GM12891 (cell line): ENCODE measurements at places on chromosomes 13 and 19.

DNA sequence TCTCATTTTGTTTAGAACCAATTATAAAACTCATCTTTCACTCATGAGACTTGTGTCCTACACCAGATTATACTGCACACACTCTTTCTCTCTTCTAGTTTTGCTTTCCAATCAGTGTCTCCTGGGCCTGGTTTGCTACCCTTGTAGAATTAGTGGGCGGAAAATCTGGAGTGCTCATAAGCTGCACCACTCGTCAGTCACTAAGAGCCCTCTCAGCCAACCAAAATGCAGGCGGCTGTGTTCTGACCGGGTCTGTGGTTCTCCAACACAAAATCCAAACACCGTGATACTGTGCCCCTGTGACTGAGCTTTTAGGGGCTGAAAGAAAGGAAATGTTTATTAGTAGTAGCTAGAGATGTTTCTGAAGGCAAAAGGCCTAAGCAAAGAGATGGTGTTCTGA lies 83.7 kb upstream of the OBI1 start:
- DNase-seq: no peak

DNA sequence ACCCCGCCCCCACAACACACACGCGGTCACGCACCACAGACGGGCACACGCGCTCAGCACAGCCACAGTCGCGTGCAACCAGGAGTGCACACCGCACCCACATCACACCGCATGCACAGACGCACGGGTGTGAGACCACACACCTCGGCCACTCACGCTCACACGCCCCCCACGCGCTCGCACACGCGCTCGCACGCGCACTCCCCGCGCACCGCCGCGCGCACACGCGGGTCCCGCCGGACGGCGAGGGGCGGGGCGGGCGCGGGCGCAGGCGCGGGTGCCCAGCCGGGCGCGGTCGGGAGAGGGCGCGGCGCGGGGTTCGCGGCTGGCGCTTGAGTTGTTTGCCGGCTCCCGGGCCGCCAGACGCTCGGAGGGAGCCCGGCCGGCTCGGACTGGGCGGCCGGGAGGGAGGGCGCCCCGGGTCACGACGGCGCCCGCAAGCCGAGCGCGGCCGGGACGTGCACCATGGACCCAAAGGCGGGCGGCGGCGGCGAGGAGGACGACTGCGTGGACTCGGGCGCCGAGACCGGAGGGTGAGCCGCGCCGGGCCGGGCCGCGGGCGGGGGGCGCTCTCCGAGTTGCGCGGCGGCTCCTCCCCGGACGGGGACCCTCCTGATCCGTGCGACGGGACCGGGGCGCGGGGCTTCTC lies at the start of gene FAM124A:
FAM124A (plus strand) TSS at position 362 of the 649 bp plus-strand sequence; CDS start at position 466, 104 bp downstream.
- peak; percentile 59 for DNase-seq

DNA sequence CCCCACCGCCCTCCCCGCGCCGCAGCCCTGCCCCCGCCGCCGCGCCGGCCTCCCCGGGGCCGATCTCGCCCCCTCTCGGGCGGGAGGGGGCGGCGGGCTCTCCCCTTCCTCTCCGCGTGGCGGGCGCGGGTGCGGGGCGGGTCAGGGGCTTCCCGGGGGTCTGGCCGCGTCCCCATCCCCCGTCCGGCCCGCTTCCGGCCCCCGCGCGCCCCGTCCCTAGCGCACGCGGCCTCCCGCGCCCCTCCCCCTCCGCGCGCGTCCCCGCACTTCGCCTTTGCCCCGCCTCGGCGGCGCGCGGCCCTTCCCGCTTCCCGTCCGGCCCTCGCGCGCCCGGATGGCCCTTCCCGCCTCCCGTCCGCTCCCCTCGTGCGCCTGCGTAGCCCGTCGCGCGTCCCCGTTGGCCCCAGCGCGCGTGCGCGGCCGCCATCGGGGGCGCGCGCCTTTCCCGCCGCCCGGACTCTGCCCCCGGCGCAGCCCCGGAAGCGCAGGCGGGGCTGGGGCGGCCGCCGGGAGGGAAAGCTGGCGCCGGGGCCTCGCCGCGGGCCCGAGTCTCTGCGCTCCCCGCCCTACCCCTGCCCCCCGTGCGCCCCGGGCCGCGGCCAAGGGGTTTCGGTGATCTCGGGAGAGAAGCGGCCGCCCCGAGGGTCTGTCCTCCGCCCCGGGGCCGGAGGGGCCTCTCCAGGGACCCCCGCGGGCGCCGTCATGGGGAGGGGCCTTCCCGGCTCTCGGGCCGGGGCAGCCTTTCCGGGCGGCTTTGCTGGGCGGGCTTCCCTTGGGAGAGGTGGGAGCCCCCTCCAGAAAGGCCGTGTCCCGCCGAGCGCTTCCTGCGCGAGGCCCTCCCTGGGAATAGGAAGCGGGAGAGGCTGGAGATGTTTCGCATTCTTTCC lies 519 bp downstream of the PTBP1 start:
- peak; percentile 100 for DNase-seq

DNA sequence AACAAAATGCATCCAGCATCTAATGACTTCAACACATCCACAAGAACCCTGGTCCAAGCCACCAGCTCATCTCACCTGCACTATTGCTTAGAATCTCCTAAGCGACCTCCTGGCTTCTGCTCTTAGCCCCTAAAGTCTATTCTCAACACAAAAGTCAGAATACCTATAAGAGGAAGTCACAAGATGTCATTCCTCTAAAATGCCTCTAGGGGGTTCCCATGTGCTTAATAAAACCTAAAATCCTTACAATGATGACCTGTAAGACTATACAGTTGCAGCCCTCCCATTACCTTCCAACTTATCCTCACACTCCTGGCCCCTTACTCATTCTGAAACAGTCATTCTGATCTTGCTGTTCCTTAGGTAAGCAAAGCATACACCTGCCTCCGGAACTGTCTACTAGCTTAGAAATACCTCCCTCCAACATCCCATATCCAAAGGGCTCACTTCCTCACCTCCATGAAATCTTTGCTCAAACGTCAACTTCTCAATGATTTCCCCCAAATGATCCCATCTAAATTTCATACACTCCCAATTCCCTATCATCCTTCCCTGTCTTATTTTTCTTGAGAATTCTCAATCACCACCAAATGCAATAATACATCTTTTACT lies 10.0 kb downstream of the ATP7B start:
- DNase-seq: peak; percentile 35

- no peak for DNase-seq
Measured at GRCh38 chr13:80160110-80160509, 180.8 kb downstream of the SPRY2 start.

- DNase-seq: no peak
Measured at GRCh38 chr13:100825557-100825956, 151.0 kb upstream of the TMTC4 start.

GRCh38 chr19:41553804-41554203 lies 22.2 kb upstream of the CEACAM21 start:
- no peak for DNase-seq

GRCh38 chr13:41492432-41493260 lies 35.3 kb downstream of the RGCC start:
- no peak for DNase-seq

GRCh38 chr13:81957121-81957520 lies 1616.2 kb upstream of the SPRY2 start:
- no peak for DNase-seq

GRCh38 chr19:7515645-7516151 lies at the start of gene ZNF358:
TSS of gene ZNF358 (plus strand) at chr19:7516103. CDS start at chr19:7519243, 3,140 bp downstream.
- DNase-seq: peak; percentile 92

DNA sequence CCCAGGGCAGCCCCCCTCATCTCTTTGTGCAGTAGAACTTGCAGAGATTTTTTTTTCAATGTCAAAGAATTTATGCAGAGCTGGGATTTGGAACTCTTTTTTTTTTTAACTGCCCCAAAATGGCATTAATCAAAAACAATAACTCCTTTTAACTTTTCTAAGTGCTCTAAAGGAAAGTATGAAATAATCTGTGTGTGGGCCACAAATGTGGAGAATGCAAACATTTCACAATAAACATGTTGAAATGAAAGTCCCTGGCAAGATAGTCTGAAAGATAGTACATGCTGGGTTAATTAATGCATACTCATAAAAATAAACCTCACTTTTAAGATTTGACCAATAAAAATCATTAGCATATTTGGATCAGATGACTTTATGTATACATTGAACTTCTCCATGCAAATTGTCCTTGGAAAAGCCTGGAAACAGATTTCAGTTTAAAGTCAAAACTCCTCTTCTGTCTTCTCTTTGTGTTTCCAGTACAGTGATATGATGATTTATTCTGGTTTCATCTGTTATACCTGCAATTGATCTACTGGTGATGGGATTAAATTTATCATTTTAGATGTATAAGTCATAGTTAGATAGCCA lies 30.5 kb upstream of the ZNF536 start:
- no peak for DNase-seq

DNA sequence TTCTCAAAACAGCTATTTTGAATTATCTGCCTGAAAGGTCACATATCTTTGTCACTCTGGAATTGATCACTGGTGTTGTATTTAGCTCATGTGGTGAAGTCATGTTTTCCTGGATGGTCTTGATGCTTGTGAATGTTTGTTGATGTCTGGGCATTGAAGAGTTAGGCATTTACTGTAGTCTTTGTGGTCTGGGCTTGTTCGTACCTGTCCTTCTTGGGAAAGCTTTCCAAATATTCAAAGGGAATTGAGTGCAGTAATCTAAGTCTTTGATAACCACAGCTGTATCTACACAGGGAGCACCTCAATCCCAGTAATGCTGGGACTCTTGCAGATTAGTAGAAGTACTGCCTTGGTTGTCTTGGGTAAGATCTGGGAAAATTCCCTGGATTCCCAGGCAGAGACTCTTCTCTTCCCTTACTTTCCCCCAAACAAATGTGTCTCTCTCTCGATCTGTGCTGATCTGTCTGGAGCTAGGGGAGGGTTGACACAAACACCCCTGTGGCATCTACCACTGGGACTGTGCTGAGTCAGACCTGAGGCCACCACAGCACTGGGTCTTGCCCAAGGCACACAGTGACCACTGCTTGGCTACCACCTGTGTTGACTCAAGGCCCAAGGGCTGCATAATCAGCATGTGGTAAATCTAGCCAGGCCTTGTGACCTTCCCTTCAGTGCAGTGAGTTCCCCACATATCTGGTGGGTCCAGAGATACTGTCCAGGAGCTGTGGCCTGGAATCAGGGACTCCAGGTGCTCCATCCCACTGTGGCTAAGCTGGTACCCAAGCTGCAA lies 5.5 kb upstream of the CYP4F3 start:
- no peak for DNase-seq

GRCh38 chr19:2888731-2889224 lies 11.9 kb upstream of the ZNF57 start:
- DNase-seq: no peak

DNA sequence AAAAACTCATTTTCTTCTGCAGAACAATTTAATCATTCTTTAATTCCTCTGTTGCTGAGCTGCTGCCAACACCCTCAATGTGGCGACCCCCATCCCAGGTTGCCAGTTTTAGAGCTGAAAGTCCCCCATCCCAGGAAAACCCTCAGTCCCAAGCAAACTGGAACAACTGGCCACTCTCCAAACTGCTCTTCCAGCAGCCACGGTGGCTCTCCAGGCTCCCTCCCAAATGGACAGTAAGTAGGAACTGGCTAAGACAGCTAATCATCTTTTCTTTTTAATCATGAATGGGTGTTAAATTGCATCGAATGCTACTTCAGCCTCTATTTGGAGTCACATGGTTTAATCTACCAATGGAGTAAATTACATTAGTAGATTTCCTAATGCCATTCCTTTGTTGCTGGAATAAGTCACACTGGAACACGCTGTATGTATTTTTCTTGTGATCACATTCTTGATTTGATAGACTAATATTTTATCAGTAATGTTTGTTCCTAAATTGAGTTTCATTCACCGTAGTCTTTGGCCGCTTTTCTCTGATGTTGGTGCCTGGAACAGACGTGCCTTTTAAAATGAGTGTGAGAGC lies 33.7 kb upstream of the VSTM2B start:
- no peak for DNase-seq

DNA sequence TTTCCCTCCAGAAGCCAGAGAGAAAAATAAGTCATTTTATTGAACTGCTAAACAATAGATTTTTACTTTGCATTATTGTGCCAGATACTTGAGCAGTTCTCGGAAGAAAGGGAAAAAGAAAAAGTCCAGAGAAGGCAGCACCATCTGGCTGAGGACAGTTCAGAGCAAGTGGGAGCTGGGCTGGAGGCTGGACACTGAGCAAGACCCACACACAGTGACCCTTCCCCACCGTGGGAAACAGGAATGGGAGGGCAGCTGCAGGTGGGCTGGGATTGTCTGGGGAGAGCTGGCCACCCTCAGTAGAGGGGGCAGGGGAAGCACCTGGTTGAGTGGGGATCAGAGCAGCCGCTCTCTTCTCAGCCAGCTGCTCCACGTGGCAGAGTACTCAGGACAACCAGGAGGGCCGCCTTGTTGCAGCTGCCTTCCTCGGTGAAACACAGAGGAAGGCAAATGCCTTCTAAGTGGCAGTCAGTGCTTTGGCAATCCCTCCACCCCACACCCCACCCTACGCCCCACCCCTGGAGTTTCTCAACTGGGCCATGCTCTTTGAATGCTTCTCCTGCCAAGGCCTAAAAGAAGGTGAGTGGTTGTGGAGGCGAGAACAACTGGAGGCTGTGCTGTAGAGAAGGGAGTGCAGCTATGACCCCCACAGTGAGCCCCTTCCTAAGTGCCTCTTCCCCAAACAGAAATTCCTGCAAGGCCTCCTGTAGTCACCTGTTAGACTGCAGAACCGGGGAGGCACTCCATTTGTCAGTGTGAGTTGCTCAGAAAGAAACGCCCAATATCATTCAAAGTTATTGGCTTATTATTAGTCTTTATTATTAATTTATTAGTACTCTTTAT lies 179.3 kb downstream of the ZIC5 start:
- no peak for DNase-seq

- DNase-seq: no peak
Measured at GRCh38 chr13:21115231-21115630, 53.8 kb upstream of the LATS2 start.

DNA sequence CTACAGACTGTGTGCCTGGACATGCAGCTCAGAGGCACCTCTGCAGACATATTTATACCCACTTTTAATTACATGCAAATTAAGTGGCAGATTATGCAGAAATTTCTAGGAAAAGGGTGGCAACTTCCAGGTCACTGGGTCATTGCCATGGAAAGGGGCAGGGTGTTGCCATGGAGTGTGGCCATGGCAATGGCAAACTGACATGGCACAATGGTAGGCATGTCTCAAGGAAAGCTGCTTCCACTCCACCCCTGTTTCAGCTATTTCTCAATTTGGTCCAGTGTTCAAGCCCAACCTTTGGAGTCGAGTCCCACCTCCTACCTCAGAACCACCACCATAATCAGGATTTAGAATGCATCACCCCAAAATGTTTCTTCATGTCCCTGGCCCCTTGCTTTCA lies 170.7 kb upstream of the TSHZ3 start:
- no peak for DNase-seq

GRCh38 chr13:29456419-29456818 lies 139.1 kb downstream of the SLC7A1 start:
- no peak for DNase-seq

GRCh38 chr13:114194853-114195252 lies 15.8 kb downstream of the CFAP97D2 start:
- DNase-seq: no peak

DNA sequence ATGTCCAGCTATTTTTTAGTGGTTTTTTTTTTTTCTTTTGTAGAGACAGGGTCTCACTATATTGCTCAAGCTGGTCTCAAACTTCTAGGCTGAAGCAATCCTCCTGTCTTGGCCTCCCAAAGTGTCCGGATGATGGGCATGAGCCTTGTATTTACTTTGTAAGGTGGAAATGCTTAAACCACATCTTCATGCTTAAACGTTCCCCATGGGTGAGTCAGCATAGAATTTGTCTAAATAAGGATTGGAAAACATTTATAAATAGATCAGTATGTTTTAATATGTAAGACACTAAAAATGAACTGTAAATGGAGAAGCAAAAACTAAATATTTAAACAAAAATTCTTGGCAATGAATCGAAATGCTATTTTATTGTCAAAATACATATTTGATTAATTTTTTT lies 698.0 kb downstream of the PCDH9 start:
- no peak for DNase-seq
